ENCODE measurements at places on chromosomes 2 and 18.

DNA sequence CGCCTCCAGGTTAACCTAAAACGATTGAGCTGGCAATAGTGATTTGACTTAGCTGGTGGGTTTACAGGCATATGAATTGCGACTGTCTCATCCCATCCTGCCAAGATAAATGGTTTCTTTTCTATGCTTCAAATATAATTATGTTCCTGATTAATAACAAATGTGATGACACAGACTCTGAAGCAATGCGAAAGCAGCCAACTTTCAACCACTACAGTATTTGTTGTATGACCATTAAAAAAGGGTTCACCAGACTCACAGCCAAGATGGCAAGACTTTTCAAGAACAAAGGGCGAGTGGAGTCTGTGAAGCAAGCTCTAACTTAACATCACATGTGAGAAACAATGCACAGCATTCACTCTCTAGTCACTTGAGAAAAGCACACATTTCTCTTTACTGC is 186.6 kb downstream of the PID1 start:
- DNase-seq: no peak

- DNase-seq: no peak
Measured at GRCh38 chr2:46275995-46276394, 21.2 kb upstream of the EPAS1 start.

- DNase-seq: no peak
Measured at GRCh38 chr2:83844490-83844889, 614.6 kb downstream of the SUCLG1 start.

- no peak for DNase-seq
Measured at GRCh38 chr2:196391149-196391479, 219.7 kb upstream of the STK17B start.

DNA sequence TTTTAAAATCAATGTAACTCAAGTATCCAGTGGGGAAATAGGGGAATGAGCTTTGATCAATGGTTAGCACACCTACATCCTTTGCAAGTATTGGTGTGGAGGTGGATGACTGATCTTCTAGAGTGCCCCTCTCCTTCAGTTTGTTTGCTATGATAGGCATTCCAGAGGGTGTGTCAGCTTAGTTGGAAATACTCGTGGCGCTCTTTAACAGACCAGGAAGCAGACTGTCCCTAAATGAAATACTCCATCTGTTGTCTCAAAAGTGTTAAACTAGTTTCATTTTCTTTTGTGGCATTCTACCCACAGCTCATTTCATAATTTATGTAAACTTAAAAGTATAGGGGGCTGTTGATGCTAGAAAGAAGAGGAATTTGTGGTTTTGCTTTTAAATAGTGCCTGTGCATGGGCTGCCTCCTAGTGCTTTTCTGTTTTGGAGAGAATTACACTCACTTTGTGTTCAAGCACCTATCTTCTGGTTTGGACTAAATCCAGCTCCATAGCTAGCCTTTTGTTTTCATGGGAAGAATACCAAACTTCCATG is 66.2 kb downstream of the STAT1 start:
- DNase-seq: no peak

GRCh38 chr2:138116456-138116855 is 152.2 kb downstream of the HNMT start:
- DNase-seq: no peak

DNA sequence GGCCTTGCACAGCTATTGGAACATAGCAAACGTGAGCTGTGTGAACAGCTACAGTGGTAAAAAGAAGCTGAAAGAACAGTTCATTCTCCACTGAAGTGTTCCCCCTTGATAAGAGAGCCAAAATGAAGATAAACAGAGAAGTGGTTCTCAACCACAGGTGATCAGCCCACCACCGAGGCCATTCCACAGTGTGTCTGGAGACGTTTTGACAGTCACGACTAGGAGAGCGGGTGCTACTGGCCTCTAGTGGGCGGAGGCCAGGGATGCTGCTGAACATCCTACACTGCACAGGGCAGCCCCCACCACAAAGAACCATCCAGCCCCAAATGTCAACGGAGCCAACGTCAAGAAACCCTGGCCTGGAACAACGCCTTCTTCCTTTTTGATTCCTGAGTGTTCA is 38.4 kb downstream of the ADCY3 start:
- no peak for DNase-seq

DNA sequence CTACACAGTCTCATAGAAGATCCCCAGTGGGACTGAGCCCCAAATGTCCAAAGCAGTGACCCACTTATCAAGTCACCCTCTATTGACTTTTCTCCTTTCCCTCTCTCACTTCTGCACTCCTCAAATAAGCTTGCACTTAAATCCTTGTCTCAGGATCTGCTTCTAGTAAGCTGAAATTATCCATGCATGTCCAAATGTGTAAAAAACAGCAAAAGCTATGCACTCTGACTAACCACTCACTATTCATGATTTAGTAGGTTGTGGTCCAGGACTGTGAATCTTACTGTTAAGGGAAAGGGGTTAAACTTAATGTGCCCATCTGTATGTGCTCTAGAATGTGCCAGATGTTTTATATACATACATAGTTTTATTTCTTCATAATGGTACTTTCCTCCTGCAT is 115.4 kb downstream of the SCG2 start:
- DNase-seq: no peak

DNA sequence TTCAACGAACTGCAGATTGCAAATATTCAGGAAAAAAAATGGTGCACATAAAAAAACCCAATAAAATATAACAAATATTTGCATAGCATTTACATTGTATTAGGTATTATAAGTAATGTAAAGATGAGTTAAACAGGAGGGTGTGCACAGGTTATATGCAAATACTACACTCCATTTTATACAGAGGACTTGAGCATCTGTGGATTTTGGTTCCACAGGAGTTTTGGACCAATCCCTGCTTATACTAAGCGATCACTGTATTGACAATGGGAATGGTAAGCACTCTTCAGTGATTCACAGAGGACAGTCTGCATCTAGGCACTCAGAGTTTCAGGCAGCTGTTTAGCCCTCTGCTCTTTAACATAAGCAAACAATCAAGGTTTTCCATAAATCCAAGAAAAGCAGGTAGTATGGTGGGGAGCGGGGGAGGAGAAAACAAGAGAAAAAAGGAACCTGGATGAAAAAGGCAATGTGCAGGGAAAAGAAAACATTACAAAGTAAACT is 206.0 kb upstream of the PARD3B start:
- no peak for DNase-seq

GRCh38 chr2:17164550-17164949 is 353.7 kb downstream of the RAD51AP2 start:
- no peak for DNase-seq

GRCh38 chr2:73063909-73064875 is 7.3 kb downstream of the SFXN5 start:
- no peak for DNase-seq

GRCh38 chr2:50084086-50084843 is 930.0 kb upstream of the FSHR start:
- no peak for DNase-seq

DNA sequence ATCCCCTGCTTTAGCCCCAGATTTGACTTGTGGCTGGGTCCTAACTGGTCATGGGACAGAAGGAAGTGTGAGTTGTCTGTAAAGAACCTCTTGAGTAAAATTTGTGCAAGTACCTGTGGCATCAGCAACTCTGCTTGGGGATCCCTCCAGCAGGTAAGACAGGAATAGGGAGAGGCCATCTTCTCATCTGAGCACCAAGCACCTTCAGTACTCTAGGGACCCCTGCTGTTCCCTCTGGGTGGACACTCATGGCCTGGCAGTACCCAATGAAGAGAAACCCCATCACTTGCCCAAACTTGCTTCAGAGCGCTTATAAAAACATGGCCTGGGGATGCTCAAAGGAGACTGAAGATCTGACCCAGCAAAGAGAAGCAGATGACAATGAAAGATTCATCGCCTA is 297.8 kb downstream of the SP3 start:
- DNase-seq: no peak

DNA sequence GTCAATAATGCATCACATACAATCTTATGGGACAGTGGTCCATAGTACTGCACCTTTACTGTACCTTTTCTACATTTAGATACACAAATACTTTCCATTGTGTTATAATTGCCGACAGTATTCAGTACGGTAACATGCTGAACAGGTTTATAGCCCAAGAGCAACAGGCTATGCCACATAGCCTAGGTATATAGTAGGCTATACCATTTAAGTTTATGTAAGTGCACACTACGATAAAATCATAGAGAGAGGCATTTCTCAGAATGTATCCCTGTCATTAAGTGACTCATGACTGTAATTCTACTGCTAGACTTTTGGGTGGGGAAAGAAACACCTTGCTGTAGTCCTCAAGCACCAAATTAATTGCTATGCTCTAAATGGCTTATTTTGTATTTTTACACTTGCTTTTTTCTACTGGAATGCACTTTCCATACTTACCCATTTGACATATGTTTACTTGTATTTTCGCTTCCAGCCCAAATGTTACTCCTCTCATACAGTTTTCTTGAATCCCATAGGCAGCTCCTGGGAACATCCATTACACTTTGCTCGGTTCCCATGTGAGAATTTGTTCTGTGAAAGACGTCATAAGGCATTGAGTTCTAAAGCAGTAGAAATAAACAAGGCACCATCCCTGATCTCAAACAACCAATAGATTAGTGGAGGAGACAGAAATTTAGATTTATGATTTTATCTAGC is 714.0 kb upstream of the ID2 start:
- no peak for DNase-seq

GRCh38 chr2:240527153-240527750 is 30.5 kb downstream of the ANKMY1 start:
- no peak for DNase-seq

DNA sequence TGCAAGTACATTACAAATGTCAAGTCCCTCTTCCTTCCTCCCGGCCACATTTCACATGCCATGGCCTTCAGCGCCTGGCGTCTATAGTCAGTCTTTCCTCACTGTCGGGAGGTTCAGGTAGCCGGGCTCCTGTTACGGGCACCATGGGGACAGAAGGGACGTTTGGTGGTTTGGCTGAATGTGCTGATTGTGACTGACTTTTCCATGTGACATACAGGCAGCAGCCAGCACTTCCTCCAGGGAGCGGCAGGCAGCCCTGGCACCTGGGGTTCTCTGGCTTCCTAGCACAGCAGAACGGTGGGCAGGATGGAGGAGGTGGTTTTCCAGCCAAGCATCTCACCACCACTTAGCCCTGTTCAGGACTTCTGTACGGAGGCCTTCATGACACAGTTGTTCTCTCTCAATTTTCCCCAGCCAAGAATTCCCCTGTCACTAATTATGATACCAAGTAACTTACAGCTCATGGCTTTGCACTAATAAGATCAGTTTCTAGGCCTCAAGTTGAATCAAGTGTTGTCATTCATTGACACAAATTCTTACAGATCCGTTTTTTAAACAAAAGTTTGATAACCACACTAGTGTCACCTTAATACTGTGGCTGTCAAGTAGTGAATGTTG is 83.9 kb upstream of the REV1 start:
- no peak for DNase-seq

DNA sequence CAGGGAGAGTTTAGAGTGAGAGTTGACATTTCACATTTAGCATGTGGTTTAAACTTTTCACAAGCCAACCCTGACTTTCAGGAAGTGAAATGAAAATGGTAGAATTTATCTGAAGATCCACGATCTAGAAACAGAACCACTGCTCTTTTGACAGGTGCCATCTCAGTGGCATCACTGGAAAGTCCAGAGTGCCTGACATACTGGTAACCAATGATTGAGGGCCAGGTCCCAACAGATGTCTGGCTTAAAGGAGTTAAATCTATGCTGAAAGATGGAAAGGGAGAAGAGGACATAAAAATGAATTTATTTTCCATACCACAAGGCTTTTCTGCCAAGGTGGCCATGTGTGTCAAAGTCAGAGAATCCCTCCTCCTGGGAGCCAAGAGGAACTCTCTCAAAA is 2.7 kb downstream of the IL36G start:
- DNase-seq: no peak

DNA sequence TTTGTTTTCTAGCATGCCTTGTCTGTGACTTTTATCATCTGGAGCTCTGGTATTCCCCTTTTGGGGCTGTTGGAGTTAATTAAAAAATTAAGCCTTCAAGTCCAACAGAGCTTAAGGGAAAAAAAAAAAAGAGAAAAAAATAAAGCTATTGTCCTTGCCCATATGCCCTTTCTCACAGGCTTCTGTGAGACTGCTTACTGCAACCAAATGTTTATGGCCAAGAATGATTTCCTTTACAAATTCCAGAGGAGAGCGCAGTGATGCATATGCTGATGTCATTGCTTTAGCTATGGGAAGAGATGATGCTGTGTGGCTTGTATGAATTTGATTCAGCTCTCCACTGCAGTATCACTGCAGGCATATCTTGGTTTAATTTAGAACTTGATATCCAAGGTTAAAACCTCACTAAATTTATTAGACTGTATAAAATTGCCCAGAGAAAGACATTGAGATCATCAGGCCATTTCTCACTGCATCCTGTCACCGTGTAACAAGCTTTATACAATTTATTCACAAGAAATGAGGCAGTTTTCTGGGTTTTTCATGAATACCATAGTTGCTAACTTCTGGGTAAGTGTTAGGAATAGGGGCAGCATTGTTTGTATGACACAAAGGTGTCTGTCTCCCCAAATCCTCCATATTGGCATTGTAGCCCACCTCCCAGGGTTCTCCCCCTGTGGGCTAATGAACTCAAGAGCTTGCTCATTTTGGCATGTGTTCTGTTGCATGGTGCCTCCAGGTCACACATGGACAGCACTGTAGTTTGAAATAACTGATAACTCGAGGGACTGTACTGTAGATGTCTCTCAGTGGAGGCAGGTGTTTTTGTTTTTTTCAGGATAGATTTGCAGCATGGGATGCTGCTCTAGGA is 85.0 kb downstream of the TANC1 start:
- no peak for DNase-seq

DNA sequence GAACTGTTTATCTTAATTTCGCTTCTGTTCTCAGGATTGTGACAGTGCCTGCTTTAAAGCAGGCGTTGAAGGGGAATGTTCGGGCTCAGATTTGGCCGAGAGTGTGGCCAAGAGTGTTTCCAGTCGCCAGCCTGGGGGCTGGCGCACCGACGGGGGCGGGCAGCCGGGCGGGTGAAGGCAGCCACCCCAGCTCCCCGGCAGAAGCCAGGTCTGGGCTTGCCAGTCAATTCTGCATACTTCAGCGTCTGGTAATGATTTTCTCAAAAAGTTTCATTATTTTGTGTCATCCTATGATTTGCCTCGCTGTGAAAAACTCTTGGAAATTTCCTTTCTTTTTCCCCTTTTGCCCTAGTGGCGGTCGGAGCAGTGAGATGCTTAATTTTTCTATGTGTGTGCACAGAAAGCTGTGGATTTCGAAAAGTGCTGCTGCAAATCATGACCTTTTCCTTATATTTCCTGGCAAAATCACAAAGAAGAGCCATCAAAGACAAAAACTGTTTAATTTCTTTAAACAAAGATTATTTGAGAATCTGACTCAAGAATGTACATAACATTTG is 856 bp downstream of the FAM228A start:
- DNase-seq: no peak

- DNase-seq: no peak
Measured at GRCh38 chr2:106172649-106173048, 21.5 kb downstream of the UXS1 start.

- DNase-seq: no peak
Measured at GRCh38 chr2:113009622-113010021, 4.4 kb downstream of the IL36A start.

GRCh38 chr2:189293164-189293563 is 113.6 kb upstream of the COL5A2 start:
- no peak for DNase-seq

GRCh38 chr2:234467289-234467688 is 29.6 kb downstream of the ARL4C start:
- no peak for DNase-seq

Measured in dorsolateral prefrontal cortex (tissue), 122 donors.